A549 treated with Hydrocortisone at 1 μM for 4 hours (cell line): ENCODE measurements at places on chromosomes 2 and 18. TPM values are rescaled to one million over a fixed set of nuclear protein-coding genes. Genes with fewer than 3 reads are reported as not detected.

SERPINB2 gene
- total RNA-seq, result 0.07 to 0.12 TPM (median 0.07 TPM) in 3 of 5 replicates, not detected in the others

ASB18 gene
- not detected in 5 replicates for total RNA-seq

LOXHD1 gene
- not detected in 5 replicates for total RNA-seq

NTSR2 gene
- total RNA-seq, result 0.05 to 0.09 TPM in 2 of 5 replicates, not detected in the others

GPR75 gene
- total RNA-seq, result 1.5 to 2.3 TPM (median 1.8 TPM) in 5 replicates

COLEC12 gene
- 0.03 to 0.08 TPM (median 0.06 TPM) in 5 replicates for total RNA-seq

TM4SF20 gene
- 6.6 to 8.7 TPM (median 8.0 TPM) in 5 replicates for total RNA-seq

HRH4 gene
- not detected in 5 replicates for total RNA-seq
